Mesothelial cell of epicardium (in vitro differentiated cells): ENCODE measurements at places on chromosomes 4 and X. TPM values are rescaled to one million over a fixed set of nuclear protein-coding genes. Genes with fewer than 3 reads are reported as not detected.

SHROOM2 gene
- total RNA-seq: 12.5 to 13.5 TPM (median 13.3 TPM) in 3 replicates

MRFAP1 gene
- total RNA-seq: 242 to 249 TPM (median 246 TPM) in 3 replicates

GLOD5 gene
- total RNA-seq: not detected in 3 replicates

SOWAHB gene
- total RNA-seq: 1.1 to 1.3 TPM (median 1.2 TPM) in 3 replicates

SH3TC1 gene
- total RNA-seq: 22.0 to 24.0 TPM (median 23.2 TPM) in 3 replicates

VCX3B gene
- total RNA-seq: not detected in 3 replicates

CLDN24 gene
- not detected in 3 replicates for total RNA-seq

SSX4B gene
- not detected in 3 replicates for total RNA-seq

CHRDL1 gene
- 6.3 to 6.9 TPM (median 6.6 TPM) in 3 replicates for total RNA-seq

FGFR3 gene
- 30.9 to 37.6 TPM (median 32.9 TPM) in 3 replicates for total RNA-seq

ITIH6 gene
- 0.25 TPM in 1 of 3 replicates, not detected in the others for total RNA-seq

GRCh38 chr4:24226023-24226422 lies 336.2 kb upstream of the PPARGC1A start:
- no peak for DNase-seq

- DNase-seq: no peak
Observed at GRCh38 chrX:331151-331824, 12.7 kb upstream of the GTPBP6 start.

DNA sequence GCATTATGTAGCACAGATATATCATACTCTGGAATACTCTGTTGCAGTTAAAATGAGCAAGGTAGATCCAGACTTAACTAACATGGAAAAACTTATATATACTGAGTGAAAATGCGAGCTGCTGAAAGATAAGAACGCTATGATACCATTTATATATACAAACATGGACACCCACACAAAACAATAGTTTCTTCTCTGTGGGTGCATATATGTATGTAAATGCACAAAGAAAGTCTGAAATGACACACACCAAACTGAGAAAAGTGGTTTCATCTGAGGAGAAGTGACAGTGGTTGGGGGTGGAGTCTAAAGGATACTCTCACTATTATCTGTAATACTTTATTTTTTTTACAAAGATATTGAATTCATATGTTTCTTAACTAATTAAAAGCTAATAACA lies 12.2 kb upstream of the FGF2 start:
- DNase-seq: no peak

DNA sequence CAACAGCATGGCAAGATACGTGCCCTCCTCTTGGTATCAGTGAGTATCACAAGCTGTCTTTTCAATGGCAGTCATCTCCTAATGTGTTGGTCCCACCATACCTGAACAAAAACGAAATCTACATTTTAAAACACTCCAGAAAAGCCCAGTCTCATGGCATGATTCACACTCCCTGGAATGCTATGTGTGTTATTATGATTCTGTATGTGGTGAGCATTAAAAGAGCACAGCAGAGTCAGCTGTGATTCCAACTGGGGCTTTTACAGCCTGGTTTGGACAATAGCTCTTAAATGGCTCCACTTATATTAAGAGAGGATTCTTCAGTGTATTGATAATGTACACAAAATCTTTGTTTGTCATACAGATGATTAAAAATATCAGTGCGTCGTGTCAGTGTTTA lies 274.1 kb upstream of the GK2 start:
- DNase-seq: no peak

DNA sequence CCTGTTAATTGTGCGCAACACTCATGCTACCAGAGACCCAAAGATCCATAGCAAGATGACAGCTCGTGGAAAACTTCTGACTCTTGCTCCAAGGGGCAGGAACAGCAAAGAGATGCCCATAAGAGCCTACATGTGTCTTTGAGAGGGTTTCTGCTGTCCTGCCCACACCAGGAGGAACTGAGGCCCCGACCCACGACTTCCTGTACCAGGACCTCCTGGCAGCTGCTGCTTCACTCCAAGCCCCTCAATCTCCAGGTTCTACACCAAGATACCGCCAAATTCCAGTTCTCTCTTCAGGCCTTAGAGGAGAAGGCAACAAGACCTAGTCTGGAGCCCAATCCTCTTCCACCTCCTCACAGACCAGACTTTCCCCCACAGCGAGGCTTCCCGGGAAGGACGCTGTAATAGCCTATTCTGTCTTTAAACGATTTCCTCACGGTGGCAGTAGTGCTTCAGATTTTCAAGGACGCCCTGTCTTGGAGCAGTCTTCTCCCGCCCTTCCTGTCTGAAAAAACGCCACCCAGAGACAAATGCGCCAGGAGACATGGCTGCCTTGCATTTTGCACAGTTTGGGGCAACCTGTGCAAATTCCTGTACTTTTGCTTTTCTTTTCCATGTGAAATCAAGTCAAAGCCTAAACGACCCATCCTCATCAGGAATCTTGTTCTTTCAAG lies 230.2 kb upstream of the STK26 start:
- no peak for DNase-seq

- no peak for DNase-seq
Observed at GRCh38 chr4:148053298-148054003, 321.6 kb downstream of the ARHGAP10 start.

DNA sequence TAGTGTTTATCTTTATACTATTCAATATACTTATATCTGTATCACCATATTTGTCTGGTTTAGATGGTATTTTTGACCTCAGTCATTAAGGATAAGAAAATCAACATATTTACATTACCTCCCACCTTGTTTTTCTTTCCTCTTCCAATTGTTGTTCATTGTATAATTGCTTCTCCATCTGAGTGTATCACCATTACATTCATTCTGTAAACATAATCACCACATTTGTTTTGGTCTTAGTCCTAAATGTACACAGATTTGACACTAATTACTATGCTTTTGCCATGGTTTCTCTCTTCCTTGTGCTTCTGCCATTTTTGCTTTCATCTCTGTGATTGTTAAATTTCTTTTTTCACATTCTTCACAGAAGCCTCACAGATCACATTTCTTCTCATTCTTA lies 12.7 kb downstream of the ARMCX6 start:
- DNase-seq: no peak

DNA sequence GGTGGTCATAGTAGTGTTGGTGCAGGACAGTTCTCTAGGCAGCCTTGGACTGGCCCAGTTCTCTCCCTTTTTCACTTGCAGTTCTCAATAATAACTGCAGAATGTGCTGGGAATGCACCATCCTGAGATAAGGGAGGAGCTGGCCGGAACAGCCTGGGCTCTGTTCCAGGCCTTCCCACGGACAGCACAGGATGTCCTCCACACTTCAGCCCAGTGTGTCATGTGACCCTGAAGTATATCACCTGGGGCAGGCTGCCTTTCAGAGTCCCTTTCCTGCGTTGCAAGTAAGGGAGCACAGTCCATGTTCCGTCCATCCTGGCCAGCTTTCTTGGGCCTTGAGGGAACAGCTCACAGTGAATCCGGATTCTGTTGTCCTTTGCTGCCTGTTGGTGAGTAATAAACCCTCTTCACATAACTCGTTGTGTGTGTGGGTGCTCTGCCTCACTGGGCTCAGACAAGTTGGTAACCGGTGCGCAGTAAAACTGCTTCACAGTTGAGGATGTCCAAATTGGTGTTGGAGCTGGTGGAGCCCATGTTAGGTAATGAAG lies 32.3 kb upstream of the BBS12 start:
- DNase-seq: peak; percentile 50

GRCh38 chrX:51395810-51396728 lies 63.4 kb downstream of the NUDT10 start:
- DNase-seq: no peak

GRCh38 chr4:86961116-86961515 lies 26.3 kb downstream of the AFF1 start:
- no peak for DNase-seq

- no peak for DNase-seq
Observed at GRCh38 chr4:107629318-107629717, 90.7 kb downstream of the PAPSS1 start.

- no peak for DNase-seq
Observed at GRCh38 chr4:173436771-173437265, 37.9 kb upstream of the SCRG1 start.

DNA sequence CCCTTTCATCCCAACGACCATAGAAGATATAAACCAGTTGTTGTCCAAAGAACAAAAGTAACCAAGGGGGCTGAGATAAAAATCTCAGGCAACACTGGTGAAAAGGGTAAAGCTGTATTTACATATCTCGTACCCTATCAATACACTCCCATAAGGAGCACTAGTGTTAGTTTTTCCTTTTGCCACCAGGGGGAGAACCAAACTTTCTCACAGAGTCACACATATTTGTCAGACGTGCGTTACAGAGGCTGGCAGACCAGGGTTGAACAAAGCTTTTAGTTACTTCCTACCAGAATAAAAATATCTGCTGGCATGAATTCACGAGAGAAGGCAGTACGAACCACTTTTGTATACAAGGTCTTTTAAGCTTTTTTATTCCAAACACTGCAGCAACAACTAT lies 88.3 kb downstream of the AMELX start:
- DNase-seq: no peak

GRCh38 chrX:55008571-55009358 lies 8.6 kb downstream of the APEX2 start:
- DNase-seq: no peak

- no peak for DNase-seq
Observed at GRCh38 chrX:57422289-57422688, 135.8 kb downstream of the FAAH2 start.

GRCh38 chrX:734362-734761 lies 103.8 kb downstream of the SHOX start:
- DNase-seq: peak; percentile 19

- no peak for DNase-seq
Observed at GRCh38 chr4:101919373-101919977, 128.9 kb downstream of the BANK1 start.

DNA sequence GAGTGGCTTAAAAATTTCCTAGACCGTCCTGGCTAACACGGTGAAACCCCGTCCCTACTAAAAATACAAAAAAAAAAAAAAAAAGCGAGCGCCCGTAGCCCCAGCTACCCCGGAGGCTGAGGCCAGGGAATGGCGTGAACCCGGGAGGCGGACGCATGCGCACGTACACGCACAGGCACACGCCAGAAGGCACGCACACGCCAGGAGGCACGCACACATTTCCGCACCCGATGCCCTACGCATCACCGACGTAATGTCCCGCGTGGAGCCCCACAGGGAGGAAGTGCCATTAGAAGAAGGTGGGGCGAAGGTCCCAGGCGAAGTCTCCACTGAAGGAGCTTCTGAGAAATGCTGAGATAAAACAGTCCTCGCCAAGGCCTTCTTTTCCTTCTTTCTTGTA lies 41.4 kb downstream of the NLGN4X start:
- DNase-seq: no peak

- DNase-seq: no peak
Observed at GRCh38 chr4:79906303-79906702, 166.7 kb downstream of the ANTXR2 start.

GRCh38 chr4:11505221-11505971 lies 76.7 kb upstream of the HS3ST1 start:
- DNase-seq: no peak

DNA sequence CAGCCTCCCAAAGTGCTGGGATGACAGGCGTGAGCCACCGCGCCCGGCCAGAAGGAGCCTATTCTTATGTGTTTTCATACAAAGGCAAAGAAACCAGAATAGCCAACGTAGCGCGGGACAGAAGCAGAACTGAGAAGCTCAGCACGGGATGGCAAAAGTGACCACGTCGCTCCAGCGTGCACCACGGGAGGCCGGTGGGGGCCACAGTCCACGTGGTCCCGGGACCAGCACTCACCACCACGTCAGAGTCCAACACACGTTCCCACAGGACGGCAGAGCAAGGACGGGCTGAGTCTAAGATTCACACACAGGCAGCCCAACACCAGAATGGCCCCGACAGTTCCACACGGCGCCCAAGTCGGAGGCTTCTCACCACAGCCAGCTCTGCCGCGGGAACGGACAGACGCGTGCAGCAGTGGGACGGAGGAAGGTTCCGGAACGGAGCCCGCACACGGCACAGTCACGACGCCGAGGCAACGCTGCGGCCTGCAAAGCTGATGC lies 18.8 kb upstream of the GTPBP6 start:
- no peak for DNase-seq

GRCh38 chr4:54093324-54094240 lies 6.4 kb upstream of the GSX2 start:
- DNase-seq: no peak

GRCh38 chrX:153379971-153380581 lies 21.1 kb downstream of the PNMA6E start:
- DNase-seq: no peak

DNA sequence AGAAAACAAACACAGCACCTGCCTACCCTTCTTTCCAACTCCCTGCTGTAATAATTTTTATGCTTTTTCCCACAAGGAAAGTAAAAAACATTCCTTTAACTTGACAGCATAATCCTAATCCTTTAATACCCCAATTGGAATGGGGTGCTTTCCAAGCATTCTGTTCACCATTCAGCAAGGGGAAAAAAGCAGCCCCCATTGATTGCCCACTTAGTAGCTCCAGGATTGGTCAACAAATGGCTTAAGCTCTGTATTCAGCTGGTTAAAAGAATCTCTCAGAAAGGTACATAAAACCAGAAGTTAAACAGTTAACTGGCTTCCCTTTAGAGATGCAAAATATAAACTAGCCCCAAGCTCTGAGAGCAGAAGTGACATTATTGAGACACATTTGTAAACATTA lies 194.8 kb upstream of the ATOH1 start:
- DNase-seq: no peak

GRCh38 chr4:23355258-23355657 lies 534.6 kb downstream of the PPARGC1A start:
- DNase-seq: no peak

DNA sequence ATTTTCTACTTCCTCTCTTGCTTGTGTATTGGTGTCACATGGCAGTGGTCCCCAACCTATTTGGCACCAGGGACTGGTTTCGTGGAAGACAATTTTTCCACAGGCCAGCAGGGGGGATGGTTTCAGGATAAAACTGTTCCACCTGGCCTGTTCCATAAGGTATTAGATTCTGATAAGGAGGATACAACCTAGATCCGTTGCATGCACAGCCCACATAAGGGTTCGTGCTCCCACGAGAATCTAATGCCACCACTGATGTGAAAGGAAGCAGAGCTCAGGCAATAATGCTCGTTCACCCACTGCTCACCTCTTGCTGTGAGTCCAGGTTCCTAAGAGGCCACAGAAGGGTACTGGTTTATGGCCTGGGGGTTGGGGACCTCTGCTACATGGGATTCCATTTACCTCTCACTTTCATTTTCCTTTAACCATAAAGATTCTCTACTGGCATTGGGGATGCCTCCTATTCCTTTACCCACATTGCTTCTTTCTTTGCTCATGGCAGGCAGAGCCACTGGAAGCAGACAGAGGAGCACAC lies 38.1 kb downstream of the SEC31A start:
- DNase-seq: no peak

GRCh38 chrX:99703473-99703872 lies 706.6 kb downstream of the PCDH19 start:
- no peak for DNase-seq

DNA sequence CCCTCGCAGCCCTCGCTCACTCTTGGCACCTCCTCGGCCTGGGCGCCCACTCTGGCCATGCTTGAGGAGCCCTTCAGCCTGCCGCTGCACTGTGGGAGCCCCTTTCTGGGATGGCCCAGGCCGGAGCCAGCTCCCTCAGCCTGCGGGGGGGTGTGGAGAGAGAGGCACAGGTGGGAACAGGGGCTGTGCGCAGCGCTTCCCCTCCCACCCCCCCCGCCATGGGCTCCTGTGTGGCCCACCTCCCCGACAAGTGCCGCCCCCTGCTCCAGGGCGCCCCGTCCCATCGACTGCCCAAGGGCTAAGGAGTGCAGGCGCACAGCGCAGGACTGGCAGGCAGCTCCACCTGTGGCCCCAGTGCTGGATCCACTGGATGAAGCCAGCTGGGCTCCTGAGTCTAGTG lies 220.2 kb downstream of the STPG2 start:
- no peak for DNase-seq
